ENCODE measurements at places on chromosomes 3 and 15.

- DNase-seq = peak; percentile 53
These were observed 129.3 kb upstream of the IGF1R start for GRCh38 chr15:98518823-98519561.

DNA sequence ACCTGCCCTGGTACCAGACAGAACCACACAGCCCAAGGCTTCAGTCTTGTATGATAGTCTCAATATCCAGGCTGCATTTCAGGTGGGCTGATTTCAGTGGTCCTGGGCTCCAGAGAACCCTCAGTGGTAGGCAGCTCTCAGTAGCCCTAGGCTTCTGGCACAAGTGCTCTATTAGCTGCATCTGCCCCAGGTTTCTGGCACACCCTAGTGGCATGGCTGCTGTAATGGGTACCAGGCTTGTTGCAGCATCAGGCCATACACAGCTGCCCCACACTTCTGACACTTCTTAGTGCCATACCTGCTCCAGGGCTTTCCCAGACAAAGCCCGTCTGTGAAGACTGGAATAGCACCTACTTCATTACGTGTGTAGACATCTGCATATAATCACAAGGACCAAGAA, 1062.2 kb upstream of the EPHA6 start:
- DNase-seq = no peak

- no peak for DNase-seq
These were observed 749.2 kb downstream of the NAALADL2 start for GRCh38 chr3:175608356-175608755.

DNA sequence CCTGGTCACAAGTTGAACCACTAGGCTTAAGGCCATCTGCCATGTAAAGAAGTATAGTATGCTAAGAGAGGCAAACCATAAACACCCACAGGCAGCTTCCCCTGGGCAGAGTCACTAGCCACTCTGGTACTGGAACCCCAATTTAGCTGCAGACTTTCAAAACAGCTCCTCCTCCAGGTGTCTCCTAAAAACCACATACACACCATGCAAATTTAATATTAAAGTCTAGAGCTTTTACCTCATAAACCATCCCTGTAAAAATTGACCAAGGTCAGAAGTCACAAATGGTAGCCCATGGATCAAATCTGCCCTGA, 99.1 kb upstream of the STT3B start:
- DNase-seq = no peak

GRCh38 chr3:188403404-188403803, 249.4 kb downstream of the LPP start:
- DNase-seq = no peak

- DNase-seq = no peak
These were observed 74.9 kb downstream of the DAPK2 start for GRCh38 chr15:63971427-63971805.

- no peak for DNase-seq
These were observed 139.4 kb upstream of the NUDT16 start for GRCh38 chr3:131242201-131242600.

GRCh38 chr3:9161811-9162210, 87.6 kb downstream of the SRGAP3 start:
- no peak for DNase-seq

GRCh38 chr15:100172356-100173024, 169.3 kb downstream of the ADAMTS17 start:
- no peak for DNase-seq

Data from astrocyte (in vitro differentiated cells and primary cell).